Peyer's patch (tissue), 4 donors: ENCODE measurements at places on chromosomes 4 and X.
A peak's percentile ranks its signal among the peaks of the same experiment; 100 is the strongest.

DNA sequence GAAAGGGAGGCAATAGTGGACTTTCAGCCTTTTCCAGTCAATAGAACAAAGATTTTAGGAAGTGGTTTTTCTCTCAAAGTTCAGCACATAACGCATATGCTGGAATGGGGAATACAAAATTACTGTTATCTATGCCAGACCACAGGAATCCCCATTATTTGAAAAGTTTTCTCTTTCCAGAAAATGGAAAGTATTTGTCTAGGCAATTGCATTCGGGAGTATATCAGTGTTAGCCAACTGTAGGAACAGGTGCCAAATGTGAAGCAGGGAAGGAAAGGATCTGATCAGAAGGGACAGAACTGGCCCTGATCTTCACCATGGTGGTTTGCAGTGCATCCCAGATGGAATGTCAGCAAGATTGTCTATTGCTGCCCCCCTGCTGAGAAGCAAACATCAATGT lies 213.6 kb downstream of the CPE start:
- DNase-seq: no peak

- peak; percentile 54 for DNase-seq
Observed at GRCh38 chrX:46912098-46912602, at the start of gene JADE3. Gene JADE3, plus strand, starts transcription at chrX:46912421. Its CDS starts 72,474 bp downstream, at chrX:46984895.

GRCh38 chr4:8905773-8906667 lies 34.4 kb upstream of the HMX1 start:
- peak; percentile 40 for DNase-seq

GRCh38 chrX:56462389-56462788 lies 101.0 kb upstream of the UBQLN2 start:
- no peak for DNase-seq

DNA sequence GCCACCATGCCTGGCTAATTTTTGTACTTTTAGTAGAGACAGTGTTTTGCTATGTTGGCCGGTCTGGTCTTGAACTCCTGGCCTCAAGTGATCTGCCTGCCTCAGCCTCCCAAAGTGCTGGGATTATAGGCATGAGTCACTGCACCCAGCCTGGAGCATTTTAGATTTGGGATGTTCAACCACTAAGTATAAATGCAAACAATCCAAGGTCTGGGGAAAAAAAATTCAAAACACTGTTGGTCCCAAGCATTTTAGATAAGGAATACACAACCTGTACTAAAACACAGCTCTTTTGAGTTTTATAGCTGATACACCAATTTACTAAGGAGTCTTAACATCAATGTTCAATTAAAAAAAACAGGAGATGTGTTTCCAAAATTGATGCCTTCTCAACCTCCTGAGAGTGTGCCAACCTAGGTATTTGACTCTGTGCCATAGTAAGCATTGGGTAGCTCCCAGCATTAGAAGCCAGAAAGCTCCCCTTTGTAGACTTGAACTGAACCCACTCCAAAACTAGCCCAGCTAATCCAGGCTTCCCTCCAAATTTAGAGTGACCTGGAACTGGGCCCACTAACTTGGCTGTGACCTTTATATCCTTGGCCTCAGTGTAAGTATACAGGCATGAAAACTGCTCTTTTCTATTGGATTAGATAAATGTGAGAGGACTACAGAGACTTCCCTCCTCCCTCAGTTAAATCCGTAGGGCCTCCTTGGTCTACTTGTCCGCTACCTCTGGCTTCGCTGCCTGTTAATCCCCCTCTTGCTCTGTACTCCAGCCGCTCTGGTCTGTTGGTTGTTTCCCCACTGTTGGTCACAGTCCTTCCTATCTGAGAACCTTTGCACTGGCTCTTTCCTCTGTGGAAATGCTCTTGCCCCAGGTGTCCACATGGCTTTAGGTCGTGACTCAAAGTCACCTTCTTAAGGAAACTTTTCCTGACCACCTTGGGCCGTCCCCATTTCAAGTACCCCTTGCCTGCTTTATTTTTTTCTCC lies 77.6 kb downstream of the CCKAR start:
- DNase-seq: no peak

- no peak for DNase-seq
Observed at GRCh38 chr4:141158219-141158618, 24.9 kb upstream of the RNF150 start.

DNA sequence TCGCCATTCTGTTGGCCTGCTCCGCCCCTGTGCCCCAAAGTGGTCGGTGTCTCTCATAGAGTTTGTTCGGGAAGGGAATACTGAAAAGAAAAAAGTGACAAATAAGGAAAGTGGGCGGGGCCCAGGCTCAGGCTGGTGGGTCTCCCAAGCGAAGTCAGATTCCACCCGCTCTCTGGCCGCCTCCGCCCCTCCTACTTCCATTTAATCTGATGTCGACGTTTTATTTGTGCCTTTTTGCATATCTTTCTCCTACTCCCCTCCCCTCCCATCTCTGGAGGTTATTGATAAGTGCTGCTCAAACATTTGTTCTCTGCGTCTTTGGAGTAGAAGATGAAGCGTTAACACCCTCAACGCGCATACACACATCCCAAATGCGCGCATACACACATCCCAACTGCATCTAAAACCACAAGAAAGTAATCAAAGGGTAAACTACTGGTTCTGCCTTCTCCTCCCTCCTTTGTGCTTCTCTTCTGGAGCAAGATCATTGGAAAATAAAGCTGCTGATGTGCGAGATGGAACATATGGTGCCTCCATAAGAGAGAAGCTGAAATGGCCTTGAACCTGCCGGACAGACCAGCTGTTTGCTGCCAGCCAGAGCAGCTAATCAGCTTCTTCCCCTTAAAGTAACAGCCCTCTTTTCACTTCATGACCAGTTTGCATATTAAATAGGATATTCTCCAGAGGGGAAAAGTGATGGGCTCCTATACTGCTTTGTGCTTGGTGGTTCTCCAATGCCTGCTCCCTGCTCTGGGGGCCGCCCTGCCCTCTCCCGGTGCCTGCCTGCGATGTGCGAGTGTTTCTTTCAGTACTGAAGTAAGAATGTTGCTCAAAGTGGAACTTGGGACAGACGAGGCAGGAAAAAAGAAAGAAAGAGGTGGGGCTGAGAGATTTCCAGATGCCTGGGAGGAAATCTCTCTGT lies 3.1 kb downstream of the MAMLD1 start:
- no peak for DNase-seq

DNA sequence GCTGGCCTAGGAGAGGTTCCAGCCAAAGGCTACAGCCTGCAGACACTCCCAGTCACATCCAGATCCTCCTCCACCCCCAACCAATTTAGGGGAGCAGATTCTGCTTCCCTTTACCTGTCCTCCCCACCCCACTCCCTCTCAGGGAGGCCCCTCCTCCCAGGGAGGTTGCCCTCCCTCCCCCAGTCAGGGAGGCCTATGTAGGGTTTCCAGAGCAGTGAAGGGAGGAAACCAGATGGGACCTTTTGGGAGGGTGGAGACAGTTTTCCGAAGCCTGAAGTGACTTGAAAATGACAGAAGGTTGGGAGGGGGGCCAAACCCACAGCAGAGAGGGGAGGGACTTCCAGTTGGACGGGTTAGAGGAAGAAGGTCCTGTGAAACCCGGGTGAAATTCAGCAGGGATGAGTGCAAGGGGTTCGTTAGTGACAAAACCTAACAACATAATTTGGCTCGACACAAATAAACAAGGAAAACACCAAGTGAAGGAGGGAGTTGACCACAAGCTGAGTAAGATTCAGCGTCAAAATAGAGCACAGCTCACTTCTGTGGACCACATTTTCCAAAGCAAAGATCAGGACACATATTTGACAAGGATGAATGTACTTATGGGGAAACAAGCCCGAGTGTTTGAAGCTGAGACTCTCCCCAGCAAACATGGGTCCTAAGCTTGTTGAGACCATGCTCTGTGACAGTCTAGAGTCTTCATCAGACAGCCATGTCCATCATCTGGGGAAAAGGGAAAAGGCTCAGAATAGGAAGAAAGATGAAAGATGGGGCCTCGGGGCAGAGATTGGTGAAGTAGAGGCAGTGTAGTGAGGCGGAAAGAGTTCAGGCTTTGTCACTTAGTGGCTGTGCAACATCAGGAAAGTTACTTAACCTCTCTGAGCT lies 46.4 kb downstream of the PRPS1 start:
- DNase-seq: peak; percentile 52

GRCh38 chr4:53929311-53929710 lies 135.1 kb downstream of the CHIC2 start:
- DNase-seq: no peak

GRCh38 chrX:39445336-39445735 lies 644.1 kb downstream of the MID1IP1 start:
- no peak for DNase-seq

GRCh38 chr4:22668702-22669101 lies 24.0 kb upstream of the GBA3 start:
- no peak for DNase-seq

DNA sequence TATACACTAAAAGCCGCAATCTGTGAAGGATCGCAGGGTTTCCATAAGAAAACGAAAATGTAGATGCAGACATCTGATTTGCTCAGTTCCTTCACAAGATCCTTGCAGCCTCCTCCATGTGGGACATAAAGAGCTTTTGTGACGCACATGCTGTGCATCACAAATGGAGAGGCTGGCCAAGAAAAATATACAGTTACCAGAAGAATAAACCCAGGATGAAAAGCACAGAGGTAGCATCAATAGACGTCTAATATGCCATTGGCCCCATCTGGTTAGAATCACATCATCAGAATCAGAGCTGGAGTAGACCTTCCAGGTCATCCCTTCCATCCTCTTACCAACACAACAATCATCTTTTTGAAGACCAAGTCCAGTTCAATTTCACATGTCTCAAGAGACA lies 517.4 kb downstream of the RAB28 start:
- DNase-seq: no peak

- no peak for DNase-seq
Observed at GRCh38 chrX:136453771-136454170, 34.0 kb upstream of the BRS3 start.

DNA sequence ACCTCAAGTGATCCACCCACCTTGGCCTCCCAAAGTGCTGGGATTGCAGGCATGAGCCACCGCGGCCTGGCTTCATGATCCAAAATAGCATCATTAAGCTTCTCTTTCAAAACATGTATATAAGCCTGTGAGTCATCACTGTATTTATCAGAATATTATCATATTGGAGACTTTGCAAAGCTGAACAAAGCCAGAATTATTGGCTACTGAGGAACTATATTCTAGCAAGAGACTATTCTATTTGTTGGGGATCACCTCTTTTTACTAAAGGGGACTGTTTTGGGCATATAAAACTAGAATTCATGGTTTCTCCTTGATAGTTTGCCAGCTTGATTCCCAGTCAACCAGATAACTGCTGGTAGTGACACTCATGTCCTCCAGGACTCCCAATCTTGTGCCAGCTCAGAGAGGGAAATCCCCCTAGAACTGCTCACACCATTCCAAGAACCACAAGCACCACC lies 40.1 kb downstream of the TET2 start:
- DNase-seq: no peak

GRCh38 chr4:173478201-173478912 lies 51.7 kb downstream of the HAND2 start:
- no peak for DNase-seq

GRCh38 chrX:48460606-48461005 lies 9.5 kb downstream of the SLC38A5 start:
- no peak for DNase-seq

DNA sequence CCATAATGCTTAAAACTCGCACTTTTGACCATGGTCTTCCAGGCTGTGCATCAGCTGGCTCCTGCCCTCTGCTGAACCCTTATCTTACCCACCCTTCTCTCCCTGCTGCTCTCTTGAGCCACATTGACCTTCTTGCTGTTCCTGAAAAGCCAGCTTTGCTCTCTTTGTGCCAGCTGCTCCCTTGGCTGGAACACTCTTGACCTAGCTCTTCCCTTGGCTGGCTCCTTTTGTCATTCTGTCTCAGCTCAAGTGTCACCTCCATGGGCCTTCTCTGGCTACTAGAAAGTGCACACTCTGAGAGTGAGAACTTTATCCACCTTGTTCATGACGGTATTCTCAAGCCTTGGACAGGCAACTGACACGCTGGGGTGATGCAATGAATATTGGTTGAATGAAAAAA lies 112.1 kb downstream of the MGST2 start:
- DNase-seq: no peak

- DNase-seq: no peak
Observed at GRCh38 chr4:165190591-165191347, 16.6 kb upstream of the KLHL2 start.

GRCh38 chrX:118459494-118459893 lies 36.1 kb upstream of the DOCK11 start:
- DNase-seq: no peak

GRCh38 chr4:1873291-1873690 lies 2.1 kb downstream of the NSD2 start:
- DNase-seq: no peak

GRCh38 chr4:182823576-182823975 lies 93.6 kb downstream of the DCTD start:
- no peak for DNase-seq

GRCh38 chr4:140374130-140374477 lies 658 bp downstream of the SCOC start:
- DNase-seq: no peak

- DNase-seq: no peak
Observed at GRCh38 chr4:141192564-141192963, 28.1 kb upstream of the ZNF330 start.

GRCh38 chr4:177293208-177294033 lies 16.3 kb upstream of the NEIL3 start:
- DNase-seq: no peak

DNA sequence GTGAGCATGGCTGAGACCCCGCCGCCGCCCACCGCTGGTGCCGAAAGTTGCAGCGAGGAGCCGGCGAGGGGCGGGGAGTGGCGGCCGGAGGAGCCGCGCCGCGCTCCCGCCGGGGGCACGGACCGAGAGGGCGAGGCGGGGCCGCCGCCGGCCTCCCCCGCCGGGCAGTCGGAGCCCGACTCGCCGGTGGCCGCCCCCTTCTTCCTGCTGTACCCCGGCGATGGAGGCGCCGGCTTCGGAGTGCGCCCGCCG lies 16.5 kb downstream of the UTP3 start:
- no peak for DNase-seq

GRCh38 chr4:140211693-140212092 lies 57.7 kb upstream of the MAML3 start:
- DNase-seq: no peak

DNA sequence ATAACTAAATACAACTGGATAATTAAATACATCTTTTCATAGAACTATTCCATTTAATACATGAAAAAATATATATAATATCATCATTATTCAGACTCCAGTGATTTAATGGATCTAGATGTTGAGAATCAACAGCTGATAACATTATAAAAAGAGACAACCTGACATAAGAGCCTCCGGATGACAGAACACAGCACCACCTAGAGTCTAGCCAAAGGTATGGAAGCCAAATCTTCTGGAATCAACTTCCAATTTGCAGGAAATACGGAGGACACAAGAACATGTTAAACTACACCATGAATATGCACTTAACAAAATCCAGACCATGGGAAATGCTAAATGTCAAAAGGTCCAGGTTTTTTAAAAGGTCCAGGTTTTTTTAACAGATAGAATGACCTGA lies 55.0 kb downstream of the LRBA start:
- DNase-seq: no peak

- DNase-seq: no peak
Observed at GRCh38 chrX:73270753-73271152, 56.1 kb upstream of the NAP1L2 start.

GRCh38 chrX:43096830-43097229 lies 318.9 kb upstream of the PPP1R2C start:
- DNase-seq: no peak
